Esophagus muscularis mucosa (tissue), 4 donors: ENCODE measurements at places on chromosomes 2 and 18. TPM values are rescaled to one million over a fixed set of nuclear protein-coding genes. Genes with fewer than 3 reads are reported as not detected.

Gene ZBTB7C
- 13.2 TPM for total RNA-seq

Gene ABCG8
- not detected for total RNA-seq

DNA sequence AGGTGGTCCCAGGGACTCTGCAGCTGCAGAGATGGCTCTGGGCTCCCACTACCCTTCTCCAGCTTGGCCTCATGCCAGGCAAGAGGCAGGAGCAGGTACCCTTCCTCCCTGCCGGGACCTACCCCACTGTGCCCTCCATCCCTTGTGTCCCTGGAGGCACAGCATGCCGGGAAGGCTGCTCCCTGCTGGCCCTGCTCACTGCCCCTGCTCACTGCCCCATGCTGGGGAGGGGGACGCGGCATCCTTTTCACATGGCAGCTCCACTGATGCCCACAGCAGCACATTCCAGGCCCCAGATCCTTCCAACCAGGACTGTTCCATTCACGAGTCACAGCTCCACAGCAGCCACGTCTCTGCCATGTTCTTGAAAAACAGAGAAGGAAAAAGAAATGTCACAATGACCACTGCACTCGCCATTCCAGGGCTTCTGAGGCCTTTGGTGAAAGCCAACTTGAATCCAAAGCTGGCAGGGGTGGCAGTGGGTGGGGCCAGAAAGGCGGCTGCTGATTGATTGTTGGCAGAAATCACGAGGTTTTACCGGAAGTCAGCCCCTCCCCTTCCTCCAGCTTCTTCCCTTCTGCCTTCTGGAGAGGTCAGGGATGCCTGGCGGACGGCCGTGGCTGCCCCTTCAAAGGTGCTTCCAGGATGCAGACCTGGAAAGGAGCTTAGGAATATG lies 268.0 kb downstream of the CYP26B1 start:
- H3K36me3 ChIP-seq, result no peaks in the 10 kb centered on the region
- peaks cover 31% of the 10 kb centered on the region for H3K4me1 ChIP-seq
- no peaks in the 10 kb centered on the region for H3K27me3 ChIP-seq
- H3K4me3 ChIP-seq, result no peak overlapping the region

DNA sequence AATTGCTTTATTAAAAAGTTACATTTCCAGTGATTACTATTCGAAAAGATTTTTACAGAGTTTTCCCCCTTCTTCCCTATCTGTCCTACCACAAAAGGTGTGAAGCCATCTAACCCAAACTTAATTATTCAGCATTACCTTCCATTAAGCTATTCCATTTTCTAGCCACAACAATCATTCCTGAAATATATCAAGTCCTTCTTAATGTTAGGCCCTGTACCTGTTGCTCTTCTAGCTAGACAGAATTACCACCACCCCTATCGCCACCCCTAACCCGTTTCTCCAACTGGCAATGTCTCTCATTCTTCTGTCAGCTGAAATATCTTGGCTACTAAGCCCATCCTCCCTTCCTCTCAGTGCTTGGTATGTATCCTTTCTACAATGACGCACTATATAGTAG lies 13.9 kb downstream of the IWS1 start:
- no peaks in the 10 kb centered on the region for H3K27me3 ChIP-seq
- peak overlapping the region; percentile 84 for H3K27ac ChIP-seq
- H3K36me3 ChIP-seq, result peaks cover 10% of the 10 kb centered on the region
- DNase-seq, result no peak

- no peaks in the 10 kb centered on the region for H3K36me3 ChIP-seq
- H3K4me3 ChIP-seq, result no peak overlapping the region
- DNase-seq, result no peak
- H3K27me3 ChIP-seq, result no peaks in the 10 kb centered on the region
These were observed 99.5 kb upstream of the FHL2 start for GRCh38 chr2:105498281-105498846.

DNA sequence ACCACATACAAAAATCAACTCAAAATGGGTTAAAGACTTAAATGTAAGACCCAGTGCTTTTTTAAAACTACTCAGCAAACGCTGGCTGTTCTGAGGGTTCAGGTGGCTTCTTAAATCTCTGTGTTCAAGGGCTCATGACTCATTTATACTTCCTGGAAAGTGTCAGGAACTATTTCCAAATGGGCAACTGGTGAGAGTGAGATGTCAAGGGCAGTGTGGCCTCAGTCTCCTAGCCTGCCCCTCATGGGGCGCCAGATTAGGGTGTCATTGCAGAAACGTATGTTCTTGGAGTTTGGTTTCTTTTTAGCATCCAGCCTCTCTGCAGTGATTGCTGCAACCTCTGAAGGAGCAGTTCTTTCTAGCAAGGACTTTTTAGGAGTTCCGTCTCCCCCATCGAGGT lies 485.4 kb downstream of the TNS1 start:
- H3K27me3 ChIP-seq, result no peaks in the 10 kb centered on the region
- no peaks in the 10 kb centered on the region for H3K36me3 ChIP-seq
- no peak for DNase-seq

- peaks cover 17% of the 10 kb centered on the region for H3K4me1 ChIP-seq
- no peaks in the 10 kb centered on the region for H3K27me3 ChIP-seq
- DNase-seq, result no peak
- H3K4me3 ChIP-seq, result no peak overlapping the region
- no peak overlapping the region for H3K27ac ChIP-seq
- no peaks in the 10 kb centered on the region for H3K36me3 ChIP-seq
These were observed 16.9 kb upstream of the HNRNPLL start for GRCh38 chr2:38619458-38620164.

DNA sequence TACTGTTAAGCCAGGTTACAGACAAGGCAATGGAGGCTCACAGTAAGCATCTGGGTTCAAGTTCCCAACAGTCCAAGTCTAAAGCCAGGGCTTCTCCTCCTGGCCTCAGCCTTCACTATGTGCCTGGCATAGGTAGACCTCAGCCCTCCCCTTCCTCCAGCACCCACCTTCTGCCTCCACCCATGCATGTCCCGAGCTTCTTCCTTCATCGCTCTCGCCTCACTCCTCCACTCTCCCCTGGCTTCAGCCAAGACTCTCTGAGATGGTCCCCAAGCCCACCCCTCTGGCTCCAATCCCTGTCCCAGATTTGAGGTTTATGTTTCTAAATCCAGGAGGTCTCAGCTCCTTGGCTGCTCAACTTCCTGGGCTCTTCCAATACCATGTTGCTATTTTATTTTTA lies 26.9 kb downstream of the CENPA start:
- peaks cover 42% of the 10 kb centered on the region for H3K27me3 ChIP-seq
- H3K4me3 ChIP-seq, result no peak overlapping the region
- H3K4me1 ChIP-seq, result no peaks in the 10 kb centered on the region
- no peak overlapping the region for H3K27ac ChIP-seq
- no peaks in the 10 kb centered on the region for H3K36me3 ChIP-seq

Gene TOGARAM2
- total RNA-seq, result 0.71 TPM
